ENCODE measurements at places on chromosomes 2 and 18. TPM values are rescaled to one million over a fixed set of nuclear protein-coding genes. Genes with fewer than 3 reads are reported as not detected.

- DNase-seq = no peak
These were observed 141.6 kb upstream of the CYP26B1 start for GRCh38 chr2:72289283-72289682.

DNA sequence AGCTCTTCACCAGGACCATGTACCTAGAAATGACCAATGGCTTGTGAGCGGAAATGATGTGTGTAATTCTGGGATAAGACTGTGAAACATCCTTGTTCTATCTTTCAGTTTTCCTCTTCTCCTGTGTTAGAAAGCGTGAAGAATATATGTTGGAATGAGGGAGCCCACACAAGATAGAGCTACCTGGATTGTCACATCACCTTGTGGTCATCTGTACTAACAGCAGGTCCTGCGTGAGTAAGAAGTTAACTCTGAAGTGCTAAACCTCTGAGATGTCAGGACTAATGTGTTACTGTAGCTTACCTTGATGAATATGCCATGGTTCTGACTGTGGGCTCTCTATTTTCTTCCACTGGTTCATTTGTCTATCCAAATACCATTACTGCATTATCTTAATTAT lies 75.6 kb downstream of the FASTKD2 start:
- no peak for DNase-seq

DNA sequence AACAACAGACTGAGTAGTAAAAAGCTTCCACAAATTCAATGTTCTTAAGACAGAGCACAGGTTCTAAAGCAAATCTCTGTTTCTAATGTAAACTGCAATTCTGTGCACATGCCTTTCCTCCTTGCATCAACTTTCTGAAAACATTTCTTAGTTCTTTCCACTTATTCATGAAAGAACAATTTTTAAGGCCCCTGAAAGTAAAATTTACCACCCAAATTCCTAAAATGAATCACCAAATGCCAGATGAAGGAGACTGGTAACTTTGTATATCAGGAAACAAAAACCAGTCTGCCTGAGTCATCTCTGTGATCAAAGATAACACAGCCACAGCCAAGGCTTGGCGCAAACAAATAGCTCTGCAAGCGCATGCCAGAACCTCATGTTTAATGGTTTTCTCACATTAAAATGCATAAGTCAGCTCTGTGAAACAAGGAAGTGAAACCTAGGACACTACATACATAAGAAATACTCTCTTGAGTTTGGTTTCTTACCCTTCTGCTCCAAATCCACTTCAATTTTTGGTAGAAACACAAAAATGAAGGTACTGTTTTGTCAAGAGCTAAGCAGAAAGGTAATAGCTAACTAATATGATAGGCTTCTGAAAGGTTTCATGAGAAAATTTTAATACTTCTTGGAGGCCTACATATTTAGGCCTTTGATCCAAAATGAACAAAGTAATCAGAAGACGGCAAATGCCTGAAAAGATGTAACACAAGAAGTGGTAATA lies 169.4 kb downstream of the THADA start:
- DNase-seq = peak; percentile 56

DNA sequence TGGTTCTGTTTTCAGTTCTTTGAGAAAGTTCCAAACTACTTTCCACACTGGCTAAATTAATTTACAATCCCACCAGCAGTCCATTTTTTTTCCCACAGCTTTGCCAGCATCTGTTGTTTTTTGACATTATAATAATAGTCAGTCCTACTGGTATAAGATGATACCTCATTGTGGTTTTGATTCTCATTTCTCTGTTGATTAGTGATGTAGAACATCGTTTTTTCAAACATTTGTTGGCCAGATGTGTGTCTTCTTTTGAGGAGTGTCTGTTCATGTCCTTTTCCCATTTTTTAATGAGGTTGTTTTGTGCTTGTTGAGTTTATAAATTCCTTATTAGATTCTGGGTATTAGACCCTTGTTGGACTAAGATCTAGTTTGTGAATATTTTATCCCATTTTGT lies 376.8 kb upstream of the NT5C1B start:
- DNase-seq = no peak

DNA sequence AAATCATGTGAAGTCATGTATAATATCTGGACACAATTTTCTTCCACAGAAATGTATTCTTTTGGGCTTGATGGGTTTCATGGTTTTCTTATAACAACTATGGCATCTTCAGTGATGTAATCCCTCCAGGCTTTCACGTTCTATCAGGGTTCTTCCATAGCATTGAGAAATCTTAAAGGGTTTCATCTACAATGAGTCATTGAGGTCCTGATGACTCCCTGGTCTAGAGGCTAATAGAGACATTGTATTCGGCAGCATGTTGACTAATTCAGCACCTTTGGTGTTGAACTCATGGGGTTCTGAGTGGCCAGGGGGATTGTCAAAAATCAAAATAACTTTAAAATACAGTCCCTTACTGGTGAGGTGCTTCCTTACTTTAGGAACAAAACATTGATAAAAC lies 614.0 kb upstream of the CRIM1 start:
- DNase-seq = no peak

DNA sequence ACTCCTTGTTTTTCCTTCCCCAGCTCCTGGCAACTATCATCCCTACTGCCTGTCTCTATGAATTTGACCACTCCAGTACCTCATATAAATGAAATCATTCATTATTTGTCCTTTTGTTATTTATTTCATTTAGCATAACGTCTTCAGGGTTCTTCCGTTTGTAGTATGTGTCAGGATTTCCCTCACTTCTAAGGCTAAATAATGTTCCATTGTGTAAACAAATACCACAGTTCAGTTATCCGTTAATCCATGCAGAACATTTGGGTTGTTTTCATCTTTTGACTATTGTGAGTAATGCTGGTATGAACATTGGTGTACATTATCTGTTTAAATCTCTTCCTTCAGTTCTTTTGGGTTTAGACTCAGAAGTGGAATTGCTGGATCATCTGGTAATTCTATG lies 18.8 kb downstream of the DYNC2LI1 start:
- no peak for DNase-seq

DNA sequence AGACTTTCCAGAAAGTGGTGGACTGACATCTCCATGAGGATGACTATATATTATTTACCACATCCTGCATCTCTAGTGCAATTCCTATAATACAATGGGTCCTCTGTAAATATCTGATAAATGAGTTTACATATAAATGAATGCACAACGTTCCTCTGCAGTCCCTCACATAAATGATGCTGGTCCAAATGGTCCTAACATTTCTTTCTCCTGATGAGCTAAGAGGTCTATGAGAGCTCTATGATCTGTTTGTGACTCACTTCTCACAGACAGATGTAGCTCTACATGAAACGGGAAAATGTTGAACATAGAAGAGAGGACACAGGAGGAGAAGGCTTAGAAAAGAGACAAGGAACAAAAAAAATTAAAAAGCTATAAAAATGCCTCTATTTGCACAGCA lies 201.2 kb upstream of the PIK3C3 start:
- DNase-seq = no peak

- no peak for DNase-seq
These were observed 116.8 kb downstream of the COPS8 start for GRCh38 chr2:237202288-237203030.

GRCh38 chr2:82120115-82120514 lies 1815.6 kb upstream of the LRRTM1 start:
- no peak for DNase-seq

HAAO gene
- total RNA-seq = not detected

DNA sequence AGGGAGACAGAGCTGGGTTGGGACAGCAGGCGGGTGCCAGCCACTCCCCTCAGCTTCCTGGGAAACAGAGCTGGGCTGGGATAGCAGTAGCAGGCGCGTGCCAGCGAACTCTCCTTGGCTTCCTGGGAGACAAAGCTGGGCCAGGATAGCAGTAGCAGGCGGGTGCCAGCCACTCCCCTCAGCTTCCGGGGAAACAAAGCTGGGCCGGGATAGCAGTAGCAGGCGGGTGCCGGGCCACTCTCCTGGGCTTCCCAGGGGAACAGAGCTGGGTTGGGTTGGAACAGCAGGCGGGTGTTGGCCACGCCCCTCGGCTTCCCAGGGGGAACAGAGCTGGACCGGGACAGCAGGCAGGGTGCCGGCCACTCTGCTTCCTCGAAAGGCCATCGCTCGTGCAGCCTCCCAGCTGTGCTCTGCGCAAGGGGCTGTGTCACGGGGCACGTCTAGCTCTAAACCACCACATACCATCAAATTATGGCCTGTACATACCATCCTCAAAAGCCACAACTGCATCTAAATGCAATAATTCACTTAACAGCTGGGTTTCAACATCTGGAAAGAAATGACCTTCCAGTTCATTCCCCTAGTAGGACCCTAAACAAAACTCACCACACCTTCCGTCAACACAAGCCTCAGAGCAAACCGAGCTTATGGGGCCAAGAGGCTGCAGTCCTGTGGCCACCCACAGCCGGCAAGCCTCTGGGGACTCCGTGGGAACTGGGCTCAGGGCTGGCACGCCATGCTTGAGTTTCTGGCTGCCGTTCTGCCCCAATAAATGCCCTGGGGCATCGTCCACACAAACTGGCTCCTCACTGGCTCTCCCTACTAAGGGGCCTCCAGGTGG lies 228.3 kb downstream of the TWIST2 start:
- DNase-seq = no peak

- peak; percentile 53 for DNase-seq
These were observed 443 bp downstream of the CPSF3 start for GRCh38 chr2:9423922-9424272.

All from CD4-positive, alpha-beta memory T cell (primary cell).